ENCODE measurements at places on chromosomes 6 and 20.

- no peak for DNase-seq
Measured at GRCh38 chr20:31576751-31577150, 28.3 kb upstream of the ID1 start.

GRCh38 chr6:85772641-85773040 lies 130.0 kb upstream of the SYNCRIP start:
- no peak for DNase-seq

- no peak for DNase-seq
Measured at GRCh38 chr6:21402368-21402767, 191.2 kb upstream of the SOX4 start.

GRCh38 chr6:36349240-36349639 lies 12.6 kb upstream of the BNIP5 start:
- no peak for DNase-seq

GRCh38 chr6:147579667-147580066 lies 71.2 kb downstream of the SAMD5 start:
- DNase-seq = no peak

GRCh38 chr20:48986899-48987298 lies 59.2 kb upstream of the CSE1L start:
- no peak for DNase-seq

DNA sequence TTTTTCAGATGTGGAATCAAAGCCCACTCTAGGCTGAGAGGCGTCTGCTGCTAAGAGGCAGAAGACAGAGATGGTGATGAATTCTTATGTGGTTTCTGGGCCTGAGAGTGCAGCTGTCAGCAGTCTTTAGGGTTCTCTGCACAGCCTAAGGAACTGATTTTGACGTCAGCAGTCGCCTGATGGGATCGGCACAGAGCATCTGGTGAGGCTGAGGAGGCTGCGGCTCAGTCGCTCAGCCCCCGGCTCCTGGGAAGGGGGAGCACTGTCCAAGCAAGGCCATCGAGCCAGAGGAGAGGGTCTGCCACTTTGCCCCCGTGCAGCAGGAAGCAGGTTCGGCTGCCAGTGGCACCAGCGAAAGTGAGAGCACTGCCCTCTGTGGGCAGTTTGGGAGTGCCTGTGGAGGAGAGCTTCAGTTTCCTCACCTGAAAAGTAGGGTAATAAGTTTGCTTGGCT lies 92.5 kb downstream of the TCP11 start:
- no peak for DNase-seq

- no peak for DNase-seq
Measured at GRCh38 chr6:99366852-99367251, 17.4 kb upstream of the FAXC start.

DNA sequence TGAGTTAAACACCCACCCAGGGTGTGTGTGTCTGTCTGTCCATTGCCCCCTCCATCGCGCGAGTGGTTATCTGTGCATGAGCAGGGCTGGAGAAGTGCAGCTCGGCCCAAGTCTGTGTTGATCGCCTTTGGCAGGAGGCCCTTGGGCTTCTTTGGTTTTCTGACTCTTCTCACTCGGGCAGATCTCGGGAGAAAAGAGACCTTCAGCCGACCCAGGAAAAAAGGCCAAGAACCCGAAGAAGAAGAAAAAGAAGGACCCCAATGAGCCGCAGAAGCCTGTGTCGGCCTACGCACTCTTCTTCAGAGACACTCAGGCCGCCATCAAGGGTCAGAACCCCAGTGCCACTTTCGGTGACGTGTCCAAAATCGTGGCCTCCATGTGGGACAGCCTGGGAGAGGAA lies 132.9 kb downstream of the JPH2 start:
- no peak for DNase-seq

DNA sequence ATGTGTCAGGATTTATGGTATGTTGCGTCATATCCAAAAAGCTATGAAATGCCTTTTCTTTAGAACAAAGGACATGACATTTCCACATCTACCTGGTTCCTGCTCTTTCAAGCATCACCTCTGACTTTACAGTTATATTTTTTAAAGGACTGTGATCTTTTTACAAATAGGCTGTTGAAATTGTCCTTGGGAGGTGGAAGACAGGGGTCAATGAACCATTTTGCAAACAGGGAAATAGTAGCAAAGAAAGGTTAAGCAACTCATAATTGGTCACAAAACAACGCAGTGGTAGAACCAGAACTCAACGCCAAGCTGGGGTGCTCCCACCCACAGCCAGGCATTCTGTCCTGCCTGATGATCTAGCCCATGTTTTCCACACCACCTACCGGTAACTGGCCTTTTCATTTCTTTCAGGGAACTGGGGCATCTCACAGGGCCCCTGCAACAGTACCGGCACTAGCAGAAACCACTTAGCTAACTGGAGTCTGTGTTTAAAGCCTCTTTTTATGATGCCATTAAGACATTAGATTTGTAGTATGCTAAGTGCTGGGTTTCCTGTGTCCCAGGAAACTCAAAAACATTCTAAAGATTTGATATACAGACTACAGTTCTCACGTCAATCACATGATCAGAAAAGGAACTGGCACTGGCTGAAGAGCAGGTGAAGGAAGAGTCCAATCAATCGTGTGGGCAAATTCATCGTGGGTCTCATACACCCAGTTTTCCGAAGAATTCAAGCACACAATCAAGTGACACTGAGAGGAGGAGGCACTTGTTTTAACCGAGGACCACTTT lies 13.9 kb downstream of the ZNF217 start:
- no peak for DNase-seq

- DNase-seq = no peak
Measured at GRCh38 chr6:83097204-83097603, 29.7 kb downstream of the DOP1A start.

DNA sequence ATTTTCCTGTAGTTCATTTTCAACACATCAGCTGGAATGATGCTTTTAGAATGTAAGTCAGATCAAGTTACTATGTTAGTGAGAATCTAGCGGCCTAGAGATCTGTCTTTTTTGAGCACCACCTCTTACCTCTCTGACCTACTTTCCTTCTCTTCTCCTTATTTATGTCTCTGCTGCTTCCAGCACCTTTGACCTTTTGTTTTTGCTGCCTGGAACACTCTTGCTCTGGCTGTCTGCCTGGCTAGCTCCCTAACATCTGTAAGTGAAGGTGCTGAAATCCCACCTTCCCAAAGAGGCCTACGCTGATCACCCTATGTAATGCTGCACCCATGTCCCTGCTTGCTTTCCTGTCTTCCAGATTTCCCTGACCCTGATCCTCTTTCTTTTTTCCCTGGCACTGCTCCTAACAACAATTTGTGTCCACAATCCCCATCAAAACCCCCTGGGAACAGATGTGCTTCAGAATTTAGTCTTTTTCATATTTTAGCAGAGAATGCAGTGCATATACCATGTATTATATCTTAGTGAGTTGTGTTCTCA lies 87.8 kb downstream of the RFPL4B start:
- DNase-seq = no peak

DNA sequence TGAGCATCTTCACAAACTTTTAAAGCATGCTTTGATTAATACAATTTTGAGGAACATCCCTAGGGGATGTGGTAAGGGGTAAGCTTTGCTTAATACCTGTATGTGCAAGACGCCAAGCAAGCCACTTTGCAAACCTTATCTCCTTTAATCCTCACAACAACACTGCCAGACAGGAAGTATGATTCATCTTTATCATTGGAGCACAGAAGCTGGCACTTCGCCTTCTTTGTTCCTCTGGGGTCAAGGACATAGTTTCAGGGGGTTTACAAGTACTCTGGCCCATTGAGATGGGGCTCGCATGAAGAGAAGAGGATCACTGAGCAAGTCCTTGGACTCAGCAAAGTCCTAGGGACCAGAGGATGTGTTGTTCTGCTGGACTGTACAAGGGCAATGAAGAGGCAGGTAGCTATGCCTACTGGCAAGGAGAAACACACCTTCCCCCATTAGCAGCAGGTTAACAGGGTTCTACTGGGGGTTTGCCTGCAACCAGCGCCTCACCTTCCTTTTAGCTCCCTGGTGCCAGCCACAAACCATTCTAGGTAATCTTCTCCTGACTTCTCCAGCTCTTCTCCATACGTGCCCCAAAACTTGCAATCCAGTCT lies 8.8 kb downstream of the TMEM244 start:
- DNase-seq = no peak

GRCh38 chr20:50172347-50173013 lies 18.1 kb upstream of the CEBPB start:
- DNase-seq = peak; percentile 81

DNA sequence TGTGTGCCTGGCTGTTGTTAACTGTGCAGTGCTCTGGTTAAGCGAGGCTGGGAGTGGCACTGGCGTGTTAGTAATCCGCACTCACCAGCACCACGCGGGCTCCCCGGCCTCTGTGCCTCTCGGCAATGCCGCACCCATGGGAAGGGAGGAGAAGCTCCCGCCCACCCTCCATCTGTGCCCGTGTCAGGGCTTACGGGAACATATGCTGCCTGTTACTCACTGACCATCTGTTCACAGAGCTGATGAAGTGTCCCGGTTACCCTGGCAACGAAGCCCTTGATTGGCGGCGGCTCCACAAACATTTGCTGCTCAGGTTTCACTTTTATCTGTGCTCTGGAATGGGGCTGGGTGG lies 114.7 kb downstream of the PSMB1 start:
- no peak for DNase-seq

- no peak for DNase-seq
Measured at GRCh38 chr6:4983322-4983721, 20.5 kb downstream of the RPP40 start.

- DNase-seq = no peak
Measured at GRCh38 chr6:158780246-158780884, 38.8 kb downstream of the EZR start.

DNA sequence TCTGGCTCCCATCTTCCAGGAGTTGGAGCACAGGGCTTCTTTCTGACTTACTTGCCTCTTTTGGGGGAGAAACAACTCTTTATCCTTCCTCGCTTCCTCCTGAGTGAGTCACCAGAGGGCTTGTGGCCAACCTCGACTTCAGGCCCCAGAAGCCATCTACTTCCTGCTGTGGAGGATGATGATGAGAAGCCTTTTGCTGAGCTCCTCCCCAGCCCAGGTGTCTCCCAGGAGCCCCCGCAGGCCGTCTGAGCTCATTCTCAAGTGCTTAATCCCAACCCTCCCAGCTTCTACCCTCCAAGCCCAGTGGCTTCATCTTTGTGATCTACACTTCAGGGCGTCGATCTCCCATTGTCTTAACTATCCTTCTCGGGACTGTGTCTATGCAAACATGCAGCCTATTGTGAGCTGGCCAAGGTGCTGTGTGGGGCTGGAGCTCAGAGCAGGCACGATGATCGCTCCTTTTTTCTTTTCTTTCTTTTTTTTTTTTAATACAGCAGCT lies 27.9 kb downstream of the SDCBP2 start:
- DNase-seq = no peak

DNA sequence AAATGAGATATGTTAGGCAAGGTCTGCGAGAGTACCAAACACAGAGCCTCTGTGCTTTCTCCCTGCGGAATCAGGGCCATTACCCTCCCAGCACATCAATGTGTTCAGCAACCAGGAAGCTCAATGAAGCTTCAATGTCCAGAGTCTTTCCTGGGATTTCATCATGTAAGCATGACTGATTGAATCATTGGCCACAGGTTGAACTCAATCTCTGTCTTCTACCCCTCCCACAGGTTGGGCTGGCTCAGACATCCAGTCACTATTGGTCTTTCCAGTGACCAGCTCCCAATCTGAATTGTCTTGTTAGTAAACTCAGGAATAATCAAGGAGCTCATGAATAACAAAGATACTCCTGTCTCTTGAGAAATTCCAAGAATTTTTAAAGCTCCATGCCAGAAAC lies 2.7 kb upstream of the DTD1 start:
- DNase-seq = no peak

GRCh38 chr6:43013097-43013842 lies 476 bp downstream of the MEA1 start:
- DNase-seq = no peak

DNA sequence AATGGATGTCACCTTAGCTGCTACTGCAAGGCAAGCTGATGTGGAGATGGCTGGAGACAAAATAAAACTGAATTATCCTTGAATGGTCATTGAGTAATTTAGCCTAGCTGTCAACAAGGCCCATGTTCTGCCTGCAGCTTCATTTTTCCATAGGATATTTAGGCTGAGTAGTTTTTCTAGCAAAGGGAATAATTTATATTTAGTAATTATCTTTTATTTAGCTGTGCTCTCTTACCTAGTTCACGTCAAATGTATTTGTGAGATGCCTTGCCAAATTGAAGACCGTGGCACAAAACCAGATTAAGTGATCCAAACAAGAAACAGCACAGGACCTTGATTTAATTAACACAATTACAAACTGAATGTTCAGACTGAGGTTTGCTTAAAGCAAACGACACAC lies 77.4 kb upstream of the CEP162 start:
- DNase-seq = no peak

DNA sequence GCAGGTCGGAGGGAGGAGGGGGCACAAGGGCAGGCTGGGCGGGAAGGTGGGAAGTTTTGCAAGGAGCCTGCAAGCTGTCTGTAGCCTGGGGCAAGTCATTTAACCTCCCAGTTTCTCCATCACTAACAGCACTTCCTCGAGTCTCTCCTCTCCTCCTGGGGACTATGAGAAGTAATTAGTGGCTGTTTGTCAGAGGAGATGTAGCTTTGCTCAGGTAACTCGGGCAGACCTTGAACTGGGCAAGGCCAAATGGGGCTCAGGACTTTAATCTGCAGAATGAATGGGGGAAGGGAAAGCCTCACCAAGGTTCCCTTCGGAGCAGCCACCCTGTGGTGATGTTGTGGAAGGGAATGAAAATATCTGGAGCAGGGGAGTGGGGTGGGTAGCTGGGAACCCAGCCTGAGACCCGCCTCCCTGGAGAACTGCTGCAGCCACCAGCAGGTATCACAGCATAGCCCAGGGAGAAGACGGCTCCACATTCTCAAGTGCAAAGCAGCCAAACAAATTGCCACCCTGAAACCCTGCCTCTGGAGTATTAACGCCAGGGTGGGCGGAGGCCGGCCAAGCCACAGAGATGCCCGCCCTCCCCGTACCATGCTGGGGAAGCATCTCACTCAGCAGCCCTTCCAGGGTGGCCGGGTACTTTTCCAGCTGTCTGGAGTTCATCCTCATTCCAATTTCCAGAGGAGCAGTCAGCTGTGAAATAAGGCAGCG lies 6.1 kb upstream of the LEMD2 start:
- no peak for DNase-seq

GRCh38 chr6:125745281-125746018 lies 4.0 kb upstream of the HEY2 start:
- DNase-seq = no peak

GRCh38 chr20:53930651-53931504 lies 139.5 kb downstream of the BCAS1 start:
- no peak for DNase-seq

DNA sequence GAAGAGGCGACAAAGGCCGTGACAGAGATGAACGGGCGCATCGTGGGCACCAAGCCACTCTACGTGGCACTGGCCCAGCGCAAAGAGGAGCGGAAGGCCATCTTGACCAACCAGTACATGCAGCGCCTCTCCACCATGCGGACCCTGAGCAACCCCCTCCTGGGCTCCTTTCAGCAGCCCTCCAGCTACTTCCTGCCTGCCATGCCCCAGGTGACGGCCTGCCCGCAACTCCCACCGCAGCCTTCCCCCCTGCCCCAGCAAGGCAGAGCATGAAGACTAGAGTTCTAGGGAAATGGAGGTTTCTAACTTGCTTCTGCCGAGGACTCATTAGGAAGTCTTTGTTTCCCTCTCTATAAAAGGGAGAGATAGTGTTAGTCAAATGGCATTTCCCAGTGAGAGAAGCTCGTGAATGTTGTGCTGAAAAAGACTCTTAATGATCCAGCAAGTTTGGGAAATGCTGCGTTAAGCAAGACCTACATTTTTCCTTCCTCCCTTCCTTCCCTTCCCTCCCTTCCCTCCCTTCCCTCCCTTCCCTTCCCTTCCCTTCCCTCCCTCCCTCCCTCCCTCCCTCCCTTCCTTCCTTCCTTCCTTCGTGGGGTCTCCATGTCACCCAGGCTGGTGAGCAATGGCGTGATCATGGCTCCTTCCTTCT lies 20.8 kb downstream of the PABPC1L start:
- DNase-seq = no peak

Measured in iPS DF 6.9 (cell line).